ENCODE measurements at places on chromosomes 2 and 18.

GRCh38 chr2:72915320-72915906, 1.9 kb upstream of the EMX1 start:
- peak; percentile 44 for DNase-seq

DNA sequence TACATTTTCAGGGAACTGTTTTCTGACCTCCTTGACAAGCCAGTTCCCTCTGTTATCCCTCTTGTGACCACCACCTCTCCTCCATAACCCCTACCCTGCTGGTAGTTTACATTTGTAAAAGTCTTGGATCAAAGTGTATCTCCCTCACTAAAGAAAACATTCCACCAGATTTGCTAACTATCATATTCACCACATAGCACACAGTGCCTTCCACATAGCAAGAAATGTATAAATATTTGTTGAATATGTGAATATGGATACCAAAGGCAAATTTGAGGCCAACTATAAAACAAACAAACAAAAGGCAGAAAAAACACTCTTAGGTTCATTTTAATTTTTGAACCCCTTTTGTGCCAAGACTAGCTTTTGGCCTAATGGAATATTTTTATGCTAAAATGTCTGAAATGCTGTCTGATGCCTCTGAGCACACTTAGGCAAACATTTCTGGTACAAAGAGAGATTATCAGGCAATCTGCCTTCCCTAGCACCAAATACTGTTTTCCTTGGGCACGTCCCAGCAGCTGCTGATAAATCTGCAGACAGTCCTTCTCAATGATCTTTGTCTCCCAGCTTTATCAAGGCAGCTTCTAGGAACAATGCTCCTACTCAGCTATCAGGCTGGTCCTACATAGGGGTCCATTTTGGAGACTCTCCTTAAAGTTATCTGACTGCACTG, 26.7 kb upstream of the ST8SIA3 start:
- DNase-seq, result no peak

- DNase-seq, result no peak
Observed at GRCh38 chr2:152336854-152337510, 2.0 kb downstream of the FMNL2 start.

GRCh38 chr2:130835766-130836015, 1.0 kb upstream of the ARHGEF4 start:
- no peak for DNase-seq

DNA sequence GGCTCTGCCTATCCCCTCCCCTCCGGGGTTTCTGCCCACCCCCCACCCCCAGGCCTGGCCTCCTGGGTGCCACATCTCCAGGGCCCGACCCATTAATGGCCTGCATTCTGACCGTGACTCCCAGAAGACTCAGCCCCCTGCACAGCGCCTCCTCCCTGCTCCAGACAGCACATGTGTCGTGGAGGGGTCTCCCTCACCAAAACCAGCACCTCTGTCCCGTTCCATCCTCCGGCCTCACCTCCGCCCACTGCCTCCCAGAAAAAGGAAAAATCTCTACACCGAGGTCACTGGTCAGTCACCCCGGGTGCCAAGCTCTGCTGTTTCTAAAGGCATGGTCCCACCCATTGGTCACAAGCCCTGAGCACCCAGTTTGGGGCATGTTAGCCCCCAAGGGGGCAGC, 65.2 kb downstream of the GBX2 start:
- DNase-seq, result no peak

Measured in GM10248 (cell line).